Omental fat pad (tissue), 4 donors: ENCODE measurements at places on chromosomes 6 and 20. TPM values are rescaled to one million over a fixed set of nuclear protein-coding genes. Genes with fewer than 3 reads are reported as not detected.

DNA sequence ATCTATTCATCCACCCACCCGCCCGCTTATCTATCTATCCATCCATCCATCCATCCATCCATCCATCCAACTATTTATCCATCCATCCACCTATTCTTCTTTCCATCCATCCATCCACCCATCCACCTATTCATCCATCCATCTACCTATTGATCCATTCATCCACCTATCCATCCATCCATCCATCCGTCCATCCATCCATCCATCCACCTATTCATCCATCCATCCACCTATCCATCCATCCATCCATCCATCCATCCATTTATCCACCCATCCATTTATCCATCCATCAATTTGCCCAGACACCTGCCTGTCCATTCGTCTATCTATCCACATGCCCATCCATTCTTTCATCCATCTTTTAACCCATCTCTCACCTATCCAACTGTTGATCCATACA, 71.1 kb upstream of the PMEPA1 start:
- DNase-seq: no peak

GRCh38 chr6:126199466-126199865, 140.4 kb upstream of the CENPW start:
- DNase-seq: no peak

DNA sequence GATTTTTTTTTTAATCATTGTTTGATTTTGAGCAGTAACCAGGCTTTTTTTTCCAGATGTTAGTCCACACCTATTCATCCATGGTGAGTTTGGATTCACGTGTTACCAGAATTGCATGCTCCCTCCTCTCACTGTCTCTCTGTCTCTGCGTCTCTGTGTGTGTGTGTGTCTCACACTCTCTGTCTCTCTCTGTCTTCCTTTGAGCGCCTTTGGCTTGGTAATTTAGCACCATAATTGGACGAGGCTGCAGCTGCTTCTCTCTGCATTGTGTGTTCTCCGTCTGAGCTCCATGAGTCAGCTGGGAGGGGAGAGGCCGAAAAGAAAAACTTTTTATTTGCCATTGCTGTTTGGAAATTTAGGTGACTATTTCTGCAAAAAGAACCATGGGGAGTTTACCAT, 3.4 kb downstream of the TFAP2B start:
- DNase-seq: no peak

GRCh38 chr6:37956711-37957275, 137.3 kb downstream of the ZFAND3 start:
- DNase-seq: no peak

The SPAG4 gene
- total RNA-seq: 3.4 TPM

The RGS17 gene
- 2.8 TPM for total RNA-seq

GRCh38 chr20:54692168-54692887, 216.9 kb downstream of the DOK5 start:
- no peak for DNase-seq

DNA sequence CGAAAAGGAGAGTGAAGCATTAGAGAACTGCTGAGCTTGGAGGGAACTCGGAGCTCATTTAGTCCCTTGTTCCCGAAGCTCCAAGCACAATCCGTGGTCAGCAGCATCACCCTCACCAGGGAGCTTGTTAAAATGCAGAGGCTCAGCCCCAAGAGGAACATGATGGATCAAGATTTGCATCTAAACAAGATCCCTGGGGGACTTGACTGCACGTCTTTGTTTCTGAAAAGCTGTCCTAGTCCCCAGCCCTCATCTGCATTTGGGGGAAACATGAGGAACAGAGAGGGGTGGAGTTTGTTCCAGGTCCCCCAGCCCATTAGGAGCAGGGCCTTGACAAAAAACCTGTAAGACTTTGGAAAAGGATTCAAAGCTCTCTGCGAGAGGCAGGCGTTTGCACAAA, 4.1 kb upstream of the LBP start:
- no peak for DNase-seq

The AGER gene
- 1.1 TPM for total RNA-seq
